ENCODE measurements at places on chromosomes 2 and 18.
A peak's percentile ranks its signal among the peaks of the same experiment; 100 is the strongest.

- DNase-seq, result no peak
These were observed 188.7 kb upstream of the SMAD2 start for GRCh38 chr18:48119204-48119603.

- DNase-seq, result no peak
These were observed 122.9 kb downstream of the TANC1 start for GRCh38 chr2:159091381-159091780.

- DNase-seq, result no peak
These were observed at the start of gene SLC23A3 for GRCh38 chr2:219169930-219170654. Gene SLC23A3 (minus strand): TSS chr2:219170029. CDS start chr2:219169984, 45 bp downstream.

- peak; percentile 54 for DNase-seq
These were observed 4.2 kb downstream of the MEIS1 start for GRCh38 chr2:66438891-66439811.

GRCh38 chr2:234366891-234367290, 130.0 kb downstream of the ARL4C start:
- no peak for DNase-seq

GRCh38 chr2:160305081-160305750, 105.1 kb upstream of the ITGB6 start:
- DNase-seq, result no peak

GRCh38 chr2:200104015-200104414, 148.6 kb downstream of the MAIP1 start:
- peak; percentile 26 for DNase-seq

DNA sequence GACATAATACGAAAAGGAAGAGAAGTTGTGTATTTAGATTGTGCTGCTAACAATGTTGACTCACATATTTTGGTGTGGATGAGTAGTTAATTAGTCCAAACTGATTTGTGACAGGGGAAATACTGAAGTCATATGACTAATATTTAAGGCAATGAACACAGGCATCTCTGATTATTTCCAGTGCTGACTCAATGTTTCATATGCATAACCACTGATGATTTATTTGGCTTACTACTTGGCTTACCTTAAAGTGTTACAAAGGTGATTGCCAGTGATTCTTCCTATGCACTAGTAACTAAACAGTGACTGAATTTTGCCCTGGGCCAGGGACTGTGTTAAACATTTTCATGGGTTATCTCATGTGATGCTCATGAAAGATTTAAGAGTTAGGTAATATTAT, 722.6 kb downstream of the METTL4 start:
- DNase-seq, result no peak

Data from hematopoietic multipotent progenitor cell treated with erythropoietin and hydrocortisone succinate and interleukin-3 and kit ligand, for 4 days (in vitro differentiated cells).